ENCODE measurements at places on chromosomes 13 and 19.
A peak's percentile ranks its signal among the peaks of the same experiment; 100 is the strongest.

DNA sequence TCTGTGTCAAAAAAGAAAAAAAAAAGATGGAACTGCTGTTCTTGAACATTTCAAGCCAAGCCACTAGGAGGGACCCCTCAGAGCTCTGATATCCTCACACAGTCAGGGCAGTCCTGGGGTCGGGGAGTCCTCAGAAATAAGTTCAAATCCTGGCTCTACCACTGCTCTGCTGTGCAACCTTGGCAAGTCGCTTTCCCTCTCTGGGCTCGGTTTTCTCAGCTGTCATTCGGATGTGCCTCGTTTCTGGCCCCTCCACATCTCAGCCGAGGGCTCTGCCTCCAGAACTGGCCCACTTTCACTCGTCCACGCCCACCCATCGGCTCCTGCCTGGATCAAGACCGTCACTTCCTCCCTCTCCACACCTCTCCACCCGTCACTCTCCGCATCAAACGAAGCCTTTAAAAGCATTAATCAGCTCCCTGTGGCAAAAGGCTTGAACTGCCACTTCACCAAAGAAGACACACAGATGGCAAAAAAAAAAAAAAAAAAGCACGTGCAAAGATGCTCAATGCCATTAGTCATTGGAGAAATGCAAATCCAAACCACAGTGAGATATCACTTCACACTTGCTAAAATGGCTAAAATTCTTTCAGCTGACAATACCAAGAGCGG lies 7.4 kb upstream of the ZNRF4 start:
- DNase-seq, result no peak

DNA sequence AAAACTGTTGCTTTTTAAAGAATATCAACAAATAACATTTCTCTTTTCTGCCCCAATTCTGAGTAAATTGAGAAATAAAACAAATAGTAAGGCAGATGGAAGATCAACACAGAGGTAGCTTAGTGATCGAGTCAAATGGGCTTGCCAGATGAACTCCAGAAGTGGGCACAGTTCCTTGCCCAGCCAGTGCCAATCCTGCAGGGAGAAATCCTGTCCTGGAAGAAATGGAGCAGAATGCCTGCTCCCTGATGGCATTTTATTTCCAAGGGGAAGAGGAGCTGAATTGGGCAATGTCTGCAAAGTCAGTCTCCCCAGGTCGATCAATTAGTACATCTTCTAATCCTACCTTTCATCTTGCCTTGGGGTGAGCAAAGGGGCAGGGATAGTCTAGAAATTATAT lies 225.3 kb downstream of the NHLRC3 start:
- no peak for DNase-seq

DNA sequence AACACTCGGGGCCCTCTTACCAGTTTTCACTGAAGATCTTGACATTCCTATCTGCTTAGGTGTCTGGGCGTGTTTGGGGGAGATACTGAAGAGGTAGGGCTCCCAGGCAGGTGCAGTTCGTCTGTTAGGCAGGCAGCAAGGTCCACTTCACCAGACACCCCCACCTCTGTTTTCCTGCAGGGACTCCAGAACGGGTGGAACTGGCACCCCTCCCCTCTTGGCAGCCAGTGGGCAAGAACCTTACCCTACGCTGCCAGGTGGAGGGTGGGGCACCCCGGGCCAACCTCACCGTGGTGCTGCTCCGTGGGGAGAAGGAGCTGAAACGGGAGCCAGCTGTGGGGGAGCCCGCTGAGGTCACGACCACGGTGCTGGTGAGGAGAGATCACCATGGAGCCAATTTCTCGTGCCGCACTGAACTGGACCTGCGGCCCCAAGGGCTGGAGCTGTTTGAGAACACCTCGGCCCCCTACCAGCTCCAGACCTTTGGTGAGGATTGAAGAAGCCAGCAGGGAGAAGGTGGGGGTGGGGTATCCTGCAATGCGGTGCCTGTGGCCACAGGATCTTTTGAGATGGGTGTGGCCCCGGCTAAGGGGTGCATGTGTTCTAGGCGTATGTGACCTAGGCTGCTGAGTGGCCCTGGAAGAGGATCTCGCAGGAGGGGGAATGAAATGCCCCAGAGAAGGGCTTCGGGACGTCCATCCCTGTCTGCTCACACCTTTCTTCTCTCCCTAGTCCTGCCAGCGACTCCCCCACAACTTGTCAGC lies 3.3 kb upstream of the ICAM4 start:
- no peak for DNase-seq

DNA sequence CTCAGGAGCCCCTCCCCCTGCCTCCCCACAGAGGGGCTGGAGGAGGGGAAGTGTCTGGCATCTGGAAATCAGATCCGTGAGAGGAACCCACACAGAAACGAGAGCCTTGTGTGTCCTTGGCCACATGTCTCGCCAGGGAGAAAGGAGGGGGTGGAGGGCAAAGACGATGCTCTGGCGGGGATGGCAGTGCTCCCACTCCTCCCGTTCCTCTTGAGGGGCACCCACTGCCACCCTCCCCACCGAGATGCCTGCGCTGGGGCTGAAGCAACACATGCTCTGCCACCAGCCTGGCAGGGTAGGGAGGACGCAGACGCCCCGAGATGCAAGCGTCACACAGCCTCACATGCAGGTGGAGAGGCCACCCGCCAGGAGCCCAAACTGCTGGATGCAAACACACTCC lies 2.8 kb downstream of the ADGRL1 start:
- DNase-seq, result no peak

- no peak for DNase-seq
Measured at GRCh38 chr13:37118016-37118415, 12.6 kb upstream of the CSNK1A1L start.

DNA sequence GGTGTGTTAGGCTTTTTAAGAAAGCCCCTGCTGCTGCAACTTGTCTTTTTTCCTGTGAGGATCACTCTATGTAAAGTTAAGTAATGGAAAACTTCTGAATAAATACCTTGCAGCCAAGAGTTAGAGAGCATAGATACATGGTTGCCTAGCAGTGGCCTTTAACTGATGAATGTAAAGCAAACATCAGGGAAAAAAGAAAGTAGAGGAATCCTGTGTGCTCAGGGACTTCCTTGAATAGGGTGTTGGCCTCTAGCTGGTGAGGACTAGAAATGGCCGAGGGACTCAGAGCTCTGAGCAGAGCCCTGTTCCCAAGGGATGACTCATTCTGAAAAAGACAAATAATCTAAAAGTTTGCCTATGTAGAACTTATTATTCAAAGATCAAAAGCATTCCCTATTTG lies 135.7 kb downstream of the MIPEP start:
- no peak for DNase-seq

DNA sequence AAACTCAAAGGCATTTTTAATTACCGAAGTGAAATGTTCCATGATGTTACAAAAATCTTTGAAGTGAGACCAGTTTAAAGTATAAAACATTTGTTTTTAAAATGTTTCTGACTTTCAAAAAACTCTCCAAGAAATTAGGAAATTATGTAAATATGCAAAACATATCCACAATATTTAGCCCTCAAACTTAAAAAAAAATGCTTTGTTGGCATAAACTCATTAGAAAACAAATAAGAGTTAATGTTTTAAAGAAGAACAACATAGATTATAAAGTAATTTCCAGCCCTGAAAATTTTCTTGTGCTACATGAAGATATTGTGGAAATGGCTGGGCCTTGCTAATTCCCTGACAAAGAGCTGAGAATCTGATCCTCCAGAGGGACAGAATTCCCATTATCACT lies 199.7 kb upstream of the STARD13 start:
- DNase-seq, result no peak

DNA sequence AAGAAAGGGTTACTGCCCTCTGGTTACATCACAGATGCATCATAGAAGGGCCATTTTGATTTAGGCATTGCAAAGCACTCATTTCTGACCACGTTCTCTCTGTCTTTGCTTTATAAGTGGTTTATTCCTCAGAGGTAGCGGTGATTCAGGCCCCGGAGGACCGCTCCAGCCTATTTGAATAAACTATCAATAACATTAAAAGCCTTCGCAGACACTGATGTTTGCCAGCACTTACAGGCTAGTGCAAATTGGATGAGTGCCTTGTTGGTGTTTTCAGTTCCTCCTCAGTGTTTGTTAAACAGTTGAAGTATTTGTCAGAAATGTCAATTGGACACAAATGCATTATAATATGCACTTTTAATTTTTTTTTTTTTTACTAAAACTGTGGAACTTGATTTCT lies 120.2 kb downstream of the RXFP2 start:
- no peak for DNase-seq

- DNase-seq, result no peak
Measured at GRCh38 chr13:85527316-85527715, 271.9 kb downstream of the SLITRK6 start.

DNA sequence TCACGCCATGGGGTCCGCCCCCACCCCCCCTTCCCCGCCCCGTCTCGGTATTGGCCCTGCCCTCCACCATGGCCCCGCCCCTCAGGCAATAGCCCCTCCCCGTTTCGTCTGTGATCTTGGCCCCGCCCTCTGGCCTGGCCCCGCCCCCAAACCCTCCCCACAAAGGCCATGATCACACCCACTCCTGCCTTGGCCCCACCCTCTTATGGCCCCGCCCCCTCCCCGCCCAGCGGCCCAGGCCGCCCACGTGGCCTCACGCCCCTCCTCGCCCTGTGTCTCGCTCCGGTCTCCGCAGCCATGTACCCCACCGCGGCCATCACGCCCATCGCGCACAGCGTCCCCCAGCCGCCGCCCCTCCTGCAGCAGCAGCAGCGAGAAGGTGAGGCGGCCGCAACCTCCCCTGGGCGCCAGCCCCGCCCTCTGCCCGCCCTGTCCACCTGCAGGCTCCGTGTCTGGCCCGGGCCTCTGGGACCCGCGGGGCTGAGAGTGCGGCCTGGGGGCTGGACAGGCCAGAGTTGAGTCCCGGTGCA lies 61.3 kb downstream of the CELF5 start:
- DNase-seq, result no peak

- DNase-seq, result peak; percentile 91
Measured at GRCh38 chr19:36115453-36116343, at the start of gene TBCB. Gene TBCB, plus strand, starts transcription at chr19:36115468. Its CDS starts 93 bp downstream, at chr19:36115561.

DNA sequence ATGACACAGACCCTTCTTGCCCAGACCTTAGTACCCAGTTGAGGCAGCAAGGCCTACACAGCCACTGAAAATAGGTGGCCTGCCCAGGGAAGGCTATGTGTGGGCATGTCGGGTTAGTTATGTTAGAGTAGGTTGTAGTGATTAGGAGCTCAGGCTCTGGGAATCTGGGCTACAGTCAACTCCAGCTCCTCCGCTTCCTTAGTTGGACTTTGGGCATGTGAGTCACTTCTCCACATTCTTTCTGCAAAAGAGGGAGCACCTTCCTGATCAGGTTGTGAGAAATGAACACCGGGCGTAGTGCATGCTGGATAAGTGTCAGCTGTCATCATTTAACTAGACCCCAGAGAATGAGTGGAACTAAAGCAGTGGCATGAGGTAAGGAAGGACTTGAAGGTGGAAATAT lies 64.8 kb downstream of the ARHGAP35 start:
- DNase-seq, result no peak

DNA sequence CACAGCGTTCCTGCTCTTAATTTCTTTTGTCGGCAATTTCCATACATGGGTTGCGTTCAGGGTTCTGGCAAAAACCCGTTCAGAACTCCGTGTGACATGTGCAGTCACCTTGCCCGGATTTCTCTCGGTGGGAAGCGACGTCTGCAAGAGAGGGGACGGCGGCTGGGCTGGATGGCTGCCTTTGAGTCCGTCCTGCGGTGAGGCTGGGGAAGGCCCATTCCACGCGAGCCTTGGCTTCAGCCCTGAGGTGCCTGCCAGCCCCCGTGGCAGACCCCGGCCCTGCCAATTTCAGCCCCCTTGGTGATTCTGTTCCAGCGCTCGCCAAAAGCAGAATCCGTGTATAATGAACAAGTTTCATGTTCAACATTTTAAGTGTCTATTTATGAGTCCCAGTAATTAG lies 72.6 kb upstream of the TSHZ3 start:
- DNase-seq, result no peak

DNA sequence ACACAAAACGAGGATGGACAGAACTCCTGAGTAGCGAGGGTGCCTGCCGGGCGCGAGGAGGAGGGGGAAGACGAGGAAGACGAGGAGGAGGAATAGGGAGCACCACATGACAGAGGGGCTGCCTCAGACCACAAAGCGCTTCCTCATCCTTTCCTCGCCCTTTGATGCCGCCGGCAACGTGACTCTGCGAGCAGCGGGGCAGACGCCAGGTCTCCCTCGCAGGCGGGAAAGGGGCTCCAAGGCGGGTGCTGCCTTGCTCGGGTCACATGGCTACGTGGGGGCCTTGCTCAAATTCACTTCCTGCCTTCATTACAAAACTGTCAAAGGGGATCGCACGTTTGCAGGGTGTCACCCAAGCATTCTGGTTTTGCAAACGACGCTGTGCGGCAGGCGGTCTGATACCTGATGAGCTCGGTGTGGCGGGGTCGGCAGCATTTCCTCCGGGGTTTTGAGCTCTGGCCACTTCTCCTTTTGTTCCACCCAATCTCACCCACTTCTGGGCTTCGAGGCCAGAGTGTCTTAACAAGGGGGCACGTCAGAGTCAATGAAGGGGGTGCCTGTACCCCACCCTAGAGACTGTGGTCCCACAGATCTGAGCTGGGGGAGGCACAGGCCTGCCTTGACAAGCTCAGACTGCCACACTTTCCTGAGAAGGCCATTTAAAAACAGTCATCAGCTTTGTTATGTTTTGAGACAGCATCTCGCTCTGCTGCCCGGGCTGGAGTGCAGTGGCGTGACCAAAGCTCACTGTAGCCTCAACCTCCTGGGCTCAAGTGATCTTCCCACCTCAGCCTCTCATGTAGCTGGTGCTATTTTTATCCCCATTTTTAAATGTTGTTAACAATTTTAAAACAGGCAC lies 14.9 kb downstream of the MAP2K2 start:
- DNase-seq, result no peak

- DNase-seq, result no peak
Measured at GRCh38 chr19:12723641-12724426, at the start of gene TNPO2. Gene TNPO2, minus strand, starts transcription at chr19:12723932. Its CDS starts 2,955 bp downstream, at chr19:12720977.

GRCh38 chr13:32086791-32087441 lies 55.3 kb downstream of the FRY start:
- DNase-seq, result no peak

DNA sequence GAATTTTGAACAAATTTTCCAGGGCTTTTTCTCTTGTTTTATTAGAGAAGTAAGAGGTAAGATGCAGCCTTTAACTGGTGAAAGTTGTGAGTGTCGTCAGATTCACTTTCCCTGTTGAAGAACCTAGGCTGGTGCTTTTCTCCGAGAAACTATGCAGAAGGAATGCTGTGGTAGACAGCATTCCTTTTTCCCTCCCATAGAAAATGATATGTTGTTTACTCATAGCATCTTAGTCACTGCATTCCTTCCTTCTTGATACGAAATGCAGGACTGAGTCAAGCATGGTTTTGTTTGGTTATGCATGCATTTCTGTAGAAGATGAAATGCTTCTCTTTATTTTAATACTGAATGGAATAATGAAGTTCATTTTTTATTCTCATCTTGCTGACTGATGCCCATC lies 3.4 kb downstream of the ITGBL1 start:
- no peak for DNase-seq

- DNase-seq, result no peak
Measured at GRCh38 chr19:12695096-12695495, 1.3 kb downstream of the FBXW9 start.

Data from suprapubic skin (tissue), 4 donors.